Smooth muscle cell of the umbilical artery (primary cell): ENCODE measurements at places on chromosomes 4 and X. TPM values are rescaled to one million over a fixed set of nuclear protein-coding genes. Genes with fewer than 3 reads are reported as not detected.

The ADAMTS3 gene
- total RNA-seq, result 3.3 and 5.5 TPM in 2 replicates

The RHOH gene
- under 0.01 TPM in 1 of 2 replicates, not detected in the other for total RNA-seq

The ABCG2 gene
- 0.89 and 1.8 TPM in 2 replicates for total RNA-seq

The PNMA6A gene
- 2.0 and 3.9 TPM in 2 replicates for total RNA-seq

The SLC6A8 gene
- 19.3 and 22.3 TPM in 2 replicates for total RNA-seq

The WNK3 gene
- total RNA-seq, result 2.4 and 3.2 TPM in 2 replicates

The SUPT20HL1 gene
- under 0.01 and 0.14 TPM in 2 replicates for total RNA-seq

The CCNB3 gene
- total RNA-seq, result 0.09 and 0.30 TPM in 2 replicates

The RAB33A gene
- 1.8 and 9.8 TPM in 2 replicates for total RNA-seq

The SMR3B gene
- not detected in 2 replicates for total RNA-seq

The ADH1B gene
- total RNA-seq, result 0.09 and 0.30 TPM in 2 replicates

The SORCS2 gene
- 2.3 and 3.3 TPM in 2 replicates for total RNA-seq

The GABRA4 gene
- total RNA-seq, result not detected in 2 replicates

The SEPTIN11 gene
- total RNA-seq, result 178 and 313 TPM in 2 replicates

The ZDHHC15 gene
- under 0.01 TPM in 1 of 2 replicates, not detected in the other for total RNA-seq

The CABS1 gene
- total RNA-seq, result not detected in 2 replicates

The TMPRSS11B gene
- not detected in 2 replicates for total RNA-seq

The SLC25A4 gene
- 27.5 and 31.2 TPM in 2 replicates for total RNA-seq

The COL4A5 gene
- 126 and 152 TPM in 2 replicates for total RNA-seq

The SSR4 gene
- total RNA-seq, result 49.2 and 134 TPM in 2 replicates

The BTC gene
- under 0.01 and 0.18 TPM in 2 replicates for total RNA-seq

The HHIP gene
- total RNA-seq, result 0.59 and 13.1 TPM in 2 replicates

The NDST4 gene
- not detected in 2 replicates for total RNA-seq

The CENPI gene
- total RNA-seq, result 3.0 and 15.8 TPM in 2 replicates

The ZXDB gene
- 5.9 and 9.5 TPM in 2 replicates for total RNA-seq

The AREG gene
- 0.14 TPM in 1 of 2 replicates, not detected in the other for total RNA-seq

The CT47B1 gene
- total RNA-seq, result not detected in 2 replicates

The SSX3 gene
- not detected in 2 replicates for total RNA-seq

The GPC3 gene
- total RNA-seq, result 1.3 and 19.3 TPM in 2 replicates

The CLCN4 gene
- 1.2 and 1.6 TPM in 2 replicates for total RNA-seq

The CSN1S1 gene
- not detected in 2 replicates for total RNA-seq

The CD38 gene
- total RNA-seq, result under 0.01 TPM in 1 of 2 replicates, not detected in the other

The KLB gene
- not detected in 2 replicates for total RNA-seq

The RTL3 gene
- 0.05 TPM in 1 of 2 replicates, not detected in the other for total RNA-seq

The RPS6KA6 gene
- 3.3 and 5.7 TPM in 2 replicates for total RNA-seq

The RASL11B gene
- 0.23 and 1.5 TPM in 2 replicates for total RNA-seq

The FMR1 gene
- total RNA-seq, result 25.2 and 27.0 TPM in 2 replicates

The RIPPLY1 gene
- total RNA-seq, result not detected in 2 replicates

The KIT gene
- 0.69 and 1.5 TPM in 2 replicates for total RNA-seq

The TLR6 gene
- total RNA-seq, result 1.8 and 3.2 TPM in 2 replicates

The CFAP99 gene
- not detected in 2 replicates for total RNA-seq

The GYPB gene
- not detected in 2 replicates for total RNA-seq

The ZNF630 gene
- 0.97 and 1.5 TPM in 2 replicates for total RNA-seq

The TEX13A gene
- not detected in 2 replicates for total RNA-seq

The TXK gene
- total RNA-seq, result 0.59 and 0.60 TPM in 2 replicates
